Bone marrow (tissue), 2 donors: ENCODE measurements at places on chromosomes 1 and 21.

- DNase-seq, result no peak
These were observed 35.3 kb upstream of the FMN2 start for GRCh38 chr1:240056350-240056749.

GRCh38 chr1:147225193-147225730 is at the start of gene FMO5:
FMO5 (minus strand) TSS chr1:147225339; CDS start chr1:147225029, 310 bp downstream.
- DNase-seq, result peak; percentile 68

DNA sequence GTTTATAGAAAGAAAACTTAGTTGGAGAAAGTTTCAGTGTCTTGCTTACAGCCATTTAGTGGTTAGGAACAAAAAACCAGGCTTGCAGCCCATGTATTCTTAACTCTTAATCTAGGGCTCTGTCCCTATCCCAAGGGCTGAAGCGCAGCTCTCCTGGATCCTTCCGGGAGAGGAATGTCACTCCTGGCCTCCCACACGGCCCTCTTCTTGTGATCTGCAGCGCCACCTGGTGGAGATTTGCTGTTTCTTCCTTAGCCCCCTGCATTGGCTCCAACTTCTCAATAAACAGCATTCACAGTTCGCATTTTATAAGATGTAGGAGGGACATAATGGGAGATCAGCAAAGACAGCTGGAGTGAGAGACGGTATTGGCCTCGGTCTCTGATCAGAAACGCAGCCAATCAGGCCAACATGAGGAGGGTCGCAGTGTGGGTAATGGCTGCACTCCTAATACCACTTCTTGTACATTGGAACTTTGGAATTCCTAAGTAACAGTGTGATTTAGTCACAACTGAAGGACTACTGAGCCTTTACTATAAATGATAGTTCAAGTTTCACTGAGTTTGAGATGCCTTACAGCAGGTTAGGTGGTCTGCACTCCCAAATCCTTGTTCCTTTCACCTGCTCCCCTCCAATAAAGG is 283.4 kb downstream of the ASTN1 start:
- DNase-seq, result peak; percentile 24

DNA sequence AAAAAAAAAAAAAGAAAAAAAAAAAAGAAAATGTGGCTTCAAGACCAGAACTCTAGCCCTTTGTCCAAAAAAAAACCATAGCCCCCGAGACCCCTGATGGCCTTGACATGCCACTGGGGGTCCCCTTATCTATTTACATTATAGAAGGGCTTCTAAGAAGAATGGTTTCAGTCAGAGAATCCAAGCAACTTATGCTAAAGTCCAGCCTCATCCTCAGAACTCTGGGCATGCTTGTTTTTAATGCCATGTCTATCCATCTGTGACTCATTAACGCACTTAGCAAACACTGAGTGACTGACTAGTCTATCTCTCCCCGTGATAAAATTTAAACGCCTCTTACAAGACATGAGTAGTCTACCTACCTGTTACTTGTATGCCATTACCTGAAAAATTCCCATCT is 29.3 kb downstream of the ERG start:
- no peak for DNase-seq

DNA sequence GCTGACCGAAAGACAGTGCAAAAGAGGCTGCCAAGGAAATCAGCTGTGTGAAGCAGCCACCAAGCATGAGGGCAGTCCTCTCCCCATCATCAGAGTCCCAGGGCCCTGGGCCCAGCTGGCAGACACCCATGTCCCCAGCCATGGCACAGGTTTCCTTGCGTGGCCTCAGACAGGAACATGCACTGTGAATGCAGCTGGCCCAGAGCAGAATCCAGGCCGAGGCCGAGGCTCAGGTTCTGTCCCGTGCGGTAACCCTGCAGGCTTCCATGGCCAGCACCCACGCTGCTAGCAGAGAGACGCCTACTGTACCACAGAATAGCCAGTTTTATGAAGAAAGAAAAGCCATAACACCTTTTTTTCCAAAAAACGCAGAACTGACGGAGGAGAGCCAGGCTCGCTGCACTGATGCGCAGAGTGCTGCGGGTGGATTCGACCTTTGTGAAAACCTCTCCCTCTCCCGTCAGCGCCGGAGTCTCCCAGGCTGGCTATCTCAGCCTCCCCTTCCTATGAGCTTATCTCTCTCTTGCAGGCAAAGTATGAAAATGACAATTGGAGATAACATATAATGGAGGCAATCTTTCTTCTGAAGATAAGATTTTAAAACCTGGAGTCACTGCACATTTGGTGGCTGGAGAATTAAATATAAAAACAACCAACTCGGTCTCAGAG is 106.6 kb downstream of the NPHP4 start:
- no peak for DNase-seq

DNA sequence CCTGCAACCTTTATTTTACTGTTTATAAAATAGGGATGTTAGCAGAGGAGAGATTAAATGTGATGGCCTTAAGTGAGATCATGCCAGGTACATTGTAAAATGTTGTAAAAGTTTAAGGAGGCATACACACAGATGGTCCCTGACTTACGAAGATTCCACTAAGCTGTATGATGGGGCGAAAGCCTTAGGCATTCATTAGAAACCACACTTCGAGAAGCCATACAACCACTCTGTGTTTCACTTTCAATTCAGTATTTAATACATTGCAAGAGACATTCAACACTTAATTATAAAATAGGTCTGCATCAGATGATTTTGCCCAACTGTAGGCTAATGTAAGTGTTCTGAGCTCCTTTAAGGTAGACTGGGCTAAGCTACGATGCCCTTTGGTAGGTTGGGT is 3.7 kb downstream of the SMPDL3B start:
- no peak for DNase-seq

GRCh38 chr1:19752083-19752696 is 47.5 kb downstream of the TMCO4 start:
- DNase-seq, result no peak

DNA sequence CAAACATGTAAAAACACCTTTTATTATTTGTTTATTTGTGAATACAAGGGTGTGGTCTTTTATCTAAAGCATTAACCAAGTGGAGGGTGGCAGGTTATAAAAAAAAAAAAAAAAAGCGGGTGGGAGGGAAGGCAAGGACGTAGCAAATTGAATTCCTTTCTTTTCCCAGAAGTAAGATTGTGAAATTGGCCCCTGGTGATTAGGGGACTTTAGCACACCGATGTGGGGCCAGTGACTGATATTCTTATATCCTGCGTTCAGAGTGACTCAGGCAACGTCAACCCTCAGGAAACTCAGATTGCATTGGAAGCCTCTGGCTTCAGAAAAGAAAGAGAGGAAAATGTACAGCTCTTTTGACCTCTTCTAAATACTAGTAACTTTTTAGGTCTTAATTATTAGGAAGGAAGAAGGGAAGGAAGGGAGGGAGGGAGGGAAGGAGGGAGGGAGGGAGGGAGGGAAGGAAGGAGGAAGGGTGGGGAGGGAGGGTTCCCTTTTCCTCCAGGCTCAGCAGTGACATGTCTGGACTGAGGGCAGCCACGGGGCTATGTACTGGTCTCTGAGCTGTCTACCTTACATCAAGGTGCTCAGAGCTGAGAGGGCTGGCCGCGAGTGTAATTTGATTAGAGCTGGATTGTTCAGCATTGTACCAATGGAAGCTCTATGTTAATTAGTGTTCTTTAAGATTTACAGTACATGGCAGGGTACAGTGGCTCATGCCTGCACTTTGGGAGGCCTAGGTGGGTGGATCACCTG is 30.2 kb downstream of the EVA1C start:
- DNase-seq, result no peak

DNA sequence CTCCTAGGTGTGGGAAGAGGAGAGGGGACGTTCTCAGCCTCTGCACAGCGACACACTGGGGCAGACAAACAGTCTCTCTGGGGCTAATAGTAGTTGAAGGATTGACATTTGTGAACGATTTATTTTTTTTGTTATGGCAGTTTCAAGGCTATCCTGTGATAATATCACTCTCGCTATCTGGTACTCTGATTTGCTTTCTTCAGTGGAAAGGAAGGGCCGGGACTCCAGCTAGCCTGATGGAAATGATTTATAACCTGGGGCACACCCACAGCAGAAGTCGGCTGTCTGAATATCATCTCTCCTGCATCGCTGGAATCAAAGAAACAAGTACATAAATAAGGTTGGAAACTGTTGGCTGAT is 122.7 kb downstream of the KCNN3 start:
- DNase-seq, result no peak

GRCh38 chr1:89322402-89322801 is 41.5 kb upstream of the GBP6 start:
- DNase-seq, result no peak

- no peak for DNase-seq
These were observed 10.7 kb downstream of the ATP1A4 start for GRCh38 chr1:160161965-160162705.

DNA sequence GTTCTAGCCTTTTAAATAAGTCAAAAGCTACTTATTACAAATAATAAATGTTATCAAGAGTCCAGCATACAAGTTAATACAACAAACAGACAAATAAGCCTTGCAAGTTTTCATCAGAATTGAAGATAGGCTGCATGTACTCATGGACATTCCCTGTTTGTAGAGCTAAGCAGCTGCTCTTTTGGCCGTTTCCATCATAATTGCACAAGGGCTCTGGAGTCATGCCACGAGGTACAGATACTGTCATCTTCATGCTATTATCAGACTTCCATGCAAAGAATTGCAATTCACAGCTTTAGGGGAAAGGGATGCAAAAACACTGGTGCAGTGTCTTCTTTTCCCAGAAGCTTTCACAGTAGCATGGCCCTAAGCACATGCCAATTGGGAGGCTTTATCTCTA is 52.8 kb upstream of the TBX15 start:
- no peak for DNase-seq

GRCh38 chr1:36455386-36455785 is 5.1 kb upstream of the OSCP1 start:
- DNase-seq, result no peak

- DNase-seq, result no peak
These were observed 20.4 kb downstream of the PBX1 start for GRCh38 chr1:164579381-164579780.

GRCh38 chr1:2312515-2313301 is 78.6 kb downstream of the MORN1 start:
- no peak for DNase-seq

DNA sequence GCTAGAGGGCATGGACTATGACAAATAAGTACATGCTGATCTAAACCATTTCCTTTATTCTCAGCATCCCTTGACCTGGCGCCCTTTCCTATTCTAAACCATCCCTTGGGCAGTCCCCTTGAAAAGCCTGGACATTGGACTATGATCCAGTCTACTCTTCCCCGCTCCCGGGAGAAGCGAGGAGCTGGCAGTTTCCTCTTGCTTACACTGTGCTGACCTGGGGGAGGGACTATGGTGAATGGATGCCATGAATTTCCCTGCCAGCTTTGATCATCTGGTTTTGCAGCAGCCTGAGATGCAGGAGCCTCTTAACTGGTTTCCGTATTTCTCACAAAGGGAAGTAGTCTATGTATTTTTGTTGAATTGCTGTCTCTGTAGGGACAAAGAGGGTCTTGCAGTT is 121.7 kb downstream of the KIF26B start:
- DNase-seq, result no peak

DNA sequence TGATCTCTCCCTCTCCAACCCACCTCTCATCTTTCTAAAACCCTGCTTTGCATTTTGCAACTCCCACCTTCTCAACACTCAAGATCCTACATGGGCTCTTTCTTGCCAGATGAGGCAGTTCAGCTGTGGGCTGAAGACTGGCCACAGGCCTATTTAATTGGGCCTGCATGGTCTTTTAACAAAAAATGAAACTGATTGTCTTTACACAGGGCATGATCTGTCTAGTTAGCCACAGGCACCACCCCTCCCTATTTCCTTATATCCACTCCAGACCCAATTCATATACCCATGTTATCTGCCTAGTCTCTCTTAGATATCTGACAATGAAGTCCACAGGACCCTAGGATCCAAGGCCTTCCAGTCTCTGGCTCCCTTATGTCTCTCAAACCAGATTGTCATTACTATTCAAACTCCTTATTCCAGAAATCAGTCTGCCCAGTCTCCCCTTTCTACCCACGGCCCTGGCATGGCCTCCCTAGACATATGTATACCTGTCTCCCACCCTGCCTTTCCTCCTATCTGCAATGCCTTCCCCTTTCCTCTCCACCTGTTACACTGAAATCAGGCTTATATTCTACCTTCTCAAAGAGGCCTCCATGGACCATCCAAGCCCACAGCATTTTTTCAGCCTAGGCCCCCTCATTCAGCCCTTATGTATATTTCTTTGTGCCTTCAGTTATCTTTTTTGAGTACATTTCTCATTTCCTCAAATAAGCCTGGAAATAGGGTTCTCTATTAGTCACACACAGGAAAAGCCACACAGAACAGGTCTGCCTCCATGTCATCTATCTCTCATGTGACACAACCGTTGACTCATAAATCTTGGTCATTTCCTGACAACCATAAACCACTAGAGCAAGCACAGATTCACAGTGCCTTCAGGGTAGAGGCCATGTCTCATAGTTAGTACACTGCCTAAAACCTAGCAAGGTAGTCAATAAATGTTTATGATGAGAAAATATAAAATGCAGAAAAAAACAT is 39.0 kb downstream of the LPAR3 start:
- DNase-seq, result no peak

DNA sequence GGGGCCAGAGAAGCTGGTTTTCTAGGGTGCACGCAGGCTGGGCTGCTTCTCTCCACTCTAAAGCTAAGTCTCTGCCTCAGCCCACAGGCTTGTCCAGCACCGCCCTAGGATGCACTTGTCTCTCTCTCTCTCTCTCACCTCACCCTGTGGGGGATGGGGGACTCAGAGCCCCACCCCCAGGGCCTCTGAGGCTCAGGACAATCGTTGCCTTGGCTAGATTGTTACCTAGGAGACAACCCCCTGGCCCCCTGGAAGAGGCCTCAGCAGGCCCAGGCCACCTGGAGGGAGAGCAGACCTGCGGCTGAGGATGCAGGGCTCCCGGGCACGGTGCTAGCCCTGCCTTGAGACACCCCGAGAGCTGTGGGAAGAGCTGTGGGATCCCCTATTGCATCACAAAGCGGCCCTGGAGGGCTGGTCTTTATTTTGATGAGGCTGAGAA is at the start of gene ACTRT2:
ACTRT2 (plus strand) TSS at position 235 of the 439 bp plus-strand sequence. CDS start 220 bp downstream, outside the sequence.
- no peak for DNase-seq

GRCh38 chr1:58608945-58609344 is 31.9 kb upstream of the TACSTD2 start:
- no peak for DNase-seq

DNA sequence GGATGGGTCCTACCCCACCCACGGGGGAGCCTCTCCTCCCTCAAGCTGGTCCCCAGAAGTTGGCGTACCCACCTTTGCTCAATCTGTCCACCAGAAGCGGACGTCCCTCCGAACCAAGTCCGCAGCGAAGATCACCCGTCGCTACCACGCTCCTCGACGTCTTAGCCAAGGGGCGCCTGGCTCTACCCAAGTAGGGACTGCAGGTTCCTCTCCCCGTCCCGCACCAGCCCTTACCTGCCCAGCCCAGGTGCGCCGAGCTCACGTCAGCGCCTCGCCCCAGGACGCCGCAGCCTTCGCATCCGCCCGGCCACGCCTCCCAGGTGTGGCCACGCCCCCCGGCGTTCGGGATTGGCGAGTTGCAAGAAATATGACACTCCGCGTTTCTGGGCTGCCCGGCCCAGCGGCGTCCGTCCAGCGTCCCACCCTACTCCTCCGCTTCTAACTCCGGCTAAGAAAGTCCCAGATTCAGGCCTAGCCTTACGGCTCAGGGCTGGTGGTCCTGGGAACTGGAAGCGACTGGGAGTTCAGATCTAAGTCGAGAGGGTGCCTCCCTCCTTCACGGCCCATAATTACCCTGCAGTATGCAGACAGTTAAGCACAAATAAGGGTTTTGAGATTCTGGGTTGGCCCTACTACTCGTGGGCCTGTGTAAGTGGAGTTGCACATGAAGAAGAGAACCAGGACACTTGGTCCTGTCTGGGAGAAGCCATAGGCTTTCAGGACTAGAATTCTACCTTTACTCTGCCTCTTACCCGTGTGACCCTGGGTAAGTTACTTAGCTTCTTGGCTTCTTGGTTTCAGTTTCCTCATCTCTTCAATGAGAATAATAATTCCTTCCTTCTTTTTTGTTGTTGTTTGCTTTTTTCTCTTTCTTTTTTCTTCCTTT is at the start of gene IRF6:
IRF6 (minus strand) TSS at position 268 of the 886 bp plus-strand sequence. CDS start 4,729 bp downstream, outside the sequence.
- DNase-seq, result peak; percentile 51
